ENCODE measurements at places on chromosomes 1 and 21.

GRCh38 chr21:37405629-37406028 lies 39.1 kb downstream of the DYRK1A start:
- DNase-seq, result no peak

- no peak for DNase-seq
Observed at GRCh38 chr1:156103521-156103947, 11.0 kb upstream of the LMNA start.

DNA sequence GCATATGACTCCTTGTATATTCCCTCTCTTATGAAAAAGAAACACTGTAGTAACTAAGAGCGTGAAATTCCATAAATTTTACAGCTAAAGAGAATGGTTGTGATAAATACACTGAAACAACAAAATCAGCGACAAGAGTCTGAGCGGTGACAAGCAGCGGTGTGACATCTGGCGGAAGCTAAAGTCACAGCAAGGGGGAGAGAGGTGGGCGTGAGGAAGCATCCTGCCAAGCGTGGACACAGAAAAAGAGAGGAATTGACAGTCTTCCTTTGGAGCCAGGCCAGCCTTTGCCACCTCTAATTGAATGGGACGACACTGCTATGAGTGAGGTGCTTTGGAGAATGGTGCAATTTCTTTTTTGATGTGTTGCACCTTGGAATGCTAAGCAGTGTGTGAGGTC lies 25.9 kb downstream of the PSMB2 start:
- no peak for DNase-seq

- no peak for DNase-seq
Observed at GRCh38 chr1:27967884-27968466, 8.2 kb downstream of the XKR8 start.

- DNase-seq, result no peak
Observed at GRCh38 chr1:233005156-233005555, 54.7 kb downstream of the NTPCR start.
